ENCODE measurements at places on chromosomes 12 and 14.

GRCh38 chr12:99157946-99158345 is 489.6 kb upstream of the GARIN6 start:
- DNase-seq = no peak

DNA sequence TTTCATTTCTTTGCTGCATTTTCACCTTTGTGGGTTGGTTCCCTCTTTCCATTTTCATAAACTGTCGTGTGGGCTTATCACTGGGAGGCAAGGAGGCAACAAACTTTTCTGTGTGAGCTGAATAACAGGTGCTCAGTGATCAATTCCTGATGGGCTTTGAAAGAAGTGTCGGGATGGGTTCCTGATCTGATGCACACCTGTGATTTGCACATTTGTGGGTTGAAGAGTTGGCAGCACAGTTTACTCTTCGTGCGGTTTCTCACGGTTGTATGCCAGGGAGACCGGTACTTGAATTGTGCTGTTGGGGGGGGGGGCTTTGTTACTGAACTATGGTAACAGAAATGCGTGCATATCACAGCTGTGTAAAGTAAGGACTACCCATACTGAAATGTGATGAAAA is 16.0 kb upstream of the ASPG start:
- no peak for DNase-seq

DNA sequence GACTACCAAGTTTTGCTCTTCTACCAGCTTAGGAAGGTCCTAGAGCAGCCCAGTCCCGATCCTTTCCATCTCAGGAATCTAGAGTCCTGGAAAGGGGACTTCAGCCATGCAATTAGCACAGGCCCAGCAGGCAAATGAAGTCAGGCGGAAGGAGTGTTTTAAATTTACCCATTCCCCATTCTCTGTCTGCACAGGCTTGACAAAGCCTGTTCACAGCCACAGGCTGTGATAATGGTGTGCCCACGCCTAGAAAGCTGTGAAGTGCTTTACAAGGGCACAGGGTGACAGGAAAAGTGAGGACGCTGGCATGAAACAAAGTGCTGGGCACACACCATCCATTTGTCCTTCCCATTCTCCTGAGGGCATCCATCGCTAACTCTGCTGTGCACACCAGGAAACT is 79.0 kb downstream of the PITPNM2 start:
- no peak for DNase-seq

DNA sequence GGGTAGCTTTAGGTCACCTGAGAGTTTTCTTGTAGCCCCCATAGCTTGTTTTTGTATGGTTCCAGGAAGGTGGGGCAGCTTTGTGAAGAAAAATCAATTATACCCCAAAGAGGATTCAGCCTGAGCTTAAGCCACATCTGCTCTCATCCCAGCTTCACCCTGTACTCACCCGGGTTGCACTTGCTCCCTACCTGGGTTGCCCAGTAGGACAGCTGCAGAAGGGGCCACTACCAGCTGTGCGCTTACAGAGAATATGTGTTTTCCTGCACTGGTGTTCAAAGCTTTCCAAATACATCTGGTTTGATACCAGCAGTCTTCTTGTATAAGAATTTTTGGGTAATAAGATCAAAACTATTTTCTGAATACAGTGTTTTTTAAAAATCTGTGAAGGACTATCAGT is 3.0 kb upstream of the SLC38A1 start:
- DNase-seq = no peak

DNA sequence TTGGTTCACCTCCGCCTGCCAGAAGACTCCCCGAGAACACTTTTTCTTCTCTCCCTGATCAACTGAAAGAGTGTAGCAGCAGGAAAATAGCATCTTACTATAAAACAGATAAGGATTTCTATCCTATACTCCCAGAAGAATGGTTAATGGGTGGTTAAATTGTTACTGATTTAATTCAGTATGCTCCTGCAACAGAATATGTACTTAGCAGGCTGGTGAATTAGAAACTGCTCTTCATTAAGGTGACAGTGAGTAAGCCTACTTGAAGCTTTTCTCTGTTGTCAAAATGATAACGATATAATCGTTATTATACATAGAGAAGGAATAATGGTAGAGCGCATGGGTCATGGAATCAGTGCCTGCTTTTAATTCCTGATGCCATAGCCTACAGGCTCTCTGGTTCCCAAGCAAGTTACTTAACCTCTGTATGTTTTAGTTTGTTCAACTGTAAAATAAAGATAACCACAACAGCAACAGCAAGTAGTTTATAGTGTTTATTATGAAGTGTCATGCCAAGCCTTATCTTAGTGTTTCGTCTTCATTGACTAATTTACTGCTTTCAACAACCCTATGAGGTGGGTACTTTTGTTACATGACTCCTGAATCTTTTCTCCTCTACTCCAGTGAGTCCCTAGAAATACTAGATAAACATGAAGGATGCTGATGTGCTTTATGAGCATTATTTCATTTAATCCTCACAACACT is 392.6 kb downstream of the CCDC91 start:
- no peak for DNase-seq

- no peak for DNase-seq
Measured at GRCh38 chr14:96582411-96582961, 80.3 kb downstream of the PAPOLA start.

DNA sequence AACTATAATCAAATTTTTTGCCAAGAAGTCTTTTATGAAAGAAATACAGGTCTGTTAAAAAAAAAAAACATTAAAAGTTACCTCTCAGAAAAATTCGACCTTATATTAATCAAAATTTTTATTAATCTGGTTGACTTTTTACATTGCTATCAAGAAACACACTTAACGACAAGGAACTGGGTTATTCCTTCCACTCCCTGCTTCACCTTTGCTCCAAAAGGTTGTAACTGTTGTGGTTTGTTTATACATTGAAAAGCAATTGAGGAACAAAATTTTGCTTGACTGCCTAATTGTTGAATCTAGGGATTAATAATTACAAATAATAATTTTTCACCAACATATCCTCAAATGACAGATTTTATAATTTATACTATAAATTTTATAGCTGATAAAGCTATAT is 28.4 kb downstream of the TSPAN8 start:
- DNase-seq = no peak

DNA sequence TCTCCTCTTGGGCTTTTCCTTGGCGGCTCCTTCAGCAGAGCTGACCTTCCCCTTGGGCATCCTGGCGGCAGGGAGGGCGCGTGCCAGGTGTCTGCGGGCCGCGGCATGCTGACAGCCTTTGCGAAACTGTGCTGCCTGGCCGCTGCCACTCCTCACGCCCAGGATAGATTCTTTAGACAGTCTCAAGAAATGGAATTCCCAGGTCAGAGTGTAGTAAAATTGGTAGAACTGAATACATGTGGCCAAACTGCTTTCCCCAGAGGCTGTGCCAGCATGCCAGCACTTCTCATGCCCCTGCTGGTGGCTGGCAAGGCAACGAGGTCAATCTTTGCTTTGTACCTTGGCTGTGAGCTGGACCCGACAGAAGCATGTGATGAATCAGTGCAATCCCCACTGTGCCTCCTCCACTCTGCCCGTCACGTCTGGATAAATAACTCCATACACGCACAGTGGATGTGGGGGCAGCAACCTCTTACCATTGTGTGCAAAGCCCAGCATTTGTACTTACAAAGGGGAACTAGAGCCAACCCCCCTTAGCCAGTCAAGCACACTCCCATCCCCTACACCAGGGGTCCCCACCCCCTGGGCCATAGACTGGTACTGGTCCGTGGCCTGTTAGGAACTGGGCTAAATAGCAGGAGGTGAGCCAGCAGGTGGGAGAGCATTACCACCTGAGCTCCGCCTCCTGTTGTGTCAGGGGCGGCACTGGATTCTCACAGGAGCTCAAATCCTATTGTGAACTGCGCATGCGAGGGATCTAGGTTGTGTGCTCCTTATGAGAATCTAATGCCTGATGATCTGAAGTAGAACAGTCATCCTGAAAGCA is 90.9 kb downstream of the ACTN1 start:
- no peak for DNase-seq

DNA sequence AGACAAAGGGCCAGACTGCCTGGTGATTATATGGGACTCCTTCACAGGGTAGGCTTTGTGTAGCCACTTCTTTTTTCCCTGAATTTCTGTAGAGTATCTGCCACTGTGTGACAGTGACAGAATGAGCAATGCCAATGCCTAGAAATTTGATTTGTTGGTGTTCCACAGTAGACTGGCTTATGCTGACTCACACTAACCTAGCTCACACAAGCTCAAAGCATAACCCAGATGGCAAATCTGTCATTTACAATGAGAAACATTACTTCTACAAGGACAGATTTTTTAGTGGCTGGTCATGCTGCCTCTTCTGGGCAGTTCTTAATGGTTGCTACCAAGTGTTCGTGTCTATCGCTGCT is 15.9 kb downstream of the CFAP251 start:
- no peak for DNase-seq

DNA sequence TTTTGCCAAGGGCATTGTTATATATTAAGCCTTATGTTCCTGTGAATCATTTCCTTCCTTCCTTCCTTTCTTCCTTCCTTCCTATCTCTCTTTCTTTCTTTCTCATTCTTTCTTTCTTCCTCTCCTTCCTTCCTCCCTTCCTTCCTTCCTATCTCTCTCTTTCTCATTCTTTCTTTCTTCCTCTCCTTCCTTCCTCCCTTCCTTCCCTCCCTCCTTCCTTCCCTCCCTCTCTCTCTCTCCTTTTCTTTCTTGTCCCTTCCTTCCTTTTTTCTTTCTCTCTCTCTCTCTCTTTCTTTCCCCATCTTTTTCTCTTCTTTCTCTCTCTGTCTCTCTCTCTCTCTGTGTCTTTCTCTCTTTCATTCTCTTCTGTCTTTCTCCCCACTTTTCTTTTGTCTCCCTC is 226.6 kb downstream of the ETNK1 start:
- no peak for DNase-seq

GRCh38 chr14:68365228-68365627 is 427.6 kb downstream of the ZFP36L1 start:
- no peak for DNase-seq

DNA sequence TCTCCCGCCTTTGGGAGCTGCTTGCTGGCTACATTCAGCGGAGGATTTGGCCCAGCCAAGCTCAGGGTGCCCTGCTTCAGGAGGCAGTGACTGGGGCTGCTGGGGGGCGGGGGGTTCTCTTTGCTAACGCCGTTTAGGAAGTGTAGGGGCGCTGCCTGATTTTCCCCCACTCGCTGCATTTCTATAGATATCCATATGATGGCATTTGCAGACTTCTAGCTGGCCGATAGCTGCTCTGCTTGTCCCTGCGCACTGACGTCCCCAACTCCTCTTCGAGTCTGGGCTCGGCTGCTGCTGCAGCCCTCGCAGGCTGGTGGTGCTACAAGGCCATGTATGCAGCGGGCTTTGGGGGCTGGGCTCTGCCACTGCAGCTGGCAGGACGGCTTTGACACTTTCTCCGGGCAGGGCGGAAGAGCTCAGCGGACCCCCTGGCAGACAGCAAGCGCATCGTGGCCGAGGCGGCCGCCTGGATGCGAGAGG is 3.1 kb downstream of the LRFN5 start:
- no peak for DNase-seq

GRCh38 chr12:70309348-70309747 is 56.7 kb upstream of the KCNMB4 start:
- DNase-seq = no peak

DNA sequence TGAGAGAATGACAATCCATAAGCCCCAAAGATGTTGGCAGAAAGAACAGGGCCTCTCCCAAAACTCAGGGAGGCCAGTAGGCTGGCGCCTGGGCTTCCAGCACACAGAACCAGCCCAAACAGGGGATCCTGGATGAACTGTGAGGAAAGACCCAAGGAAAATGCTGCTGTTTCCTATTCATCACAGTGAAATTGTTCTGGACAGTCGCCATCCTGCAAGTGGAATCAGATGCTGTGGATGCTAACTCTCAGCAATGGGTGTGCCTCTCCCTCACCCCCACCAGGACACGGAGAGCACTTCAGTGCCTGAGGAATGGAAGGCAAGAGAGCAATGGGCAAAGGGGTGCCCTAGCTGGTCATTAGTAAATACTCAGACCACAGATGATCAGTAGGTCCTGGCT is 80.8 kb downstream of the ANO2 start:
- DNase-seq = no peak

GRCh38 chr12:103901518-103902173 is 28.6 kb upstream of the HSP90B1 start:
- no peak for DNase-seq

DNA sequence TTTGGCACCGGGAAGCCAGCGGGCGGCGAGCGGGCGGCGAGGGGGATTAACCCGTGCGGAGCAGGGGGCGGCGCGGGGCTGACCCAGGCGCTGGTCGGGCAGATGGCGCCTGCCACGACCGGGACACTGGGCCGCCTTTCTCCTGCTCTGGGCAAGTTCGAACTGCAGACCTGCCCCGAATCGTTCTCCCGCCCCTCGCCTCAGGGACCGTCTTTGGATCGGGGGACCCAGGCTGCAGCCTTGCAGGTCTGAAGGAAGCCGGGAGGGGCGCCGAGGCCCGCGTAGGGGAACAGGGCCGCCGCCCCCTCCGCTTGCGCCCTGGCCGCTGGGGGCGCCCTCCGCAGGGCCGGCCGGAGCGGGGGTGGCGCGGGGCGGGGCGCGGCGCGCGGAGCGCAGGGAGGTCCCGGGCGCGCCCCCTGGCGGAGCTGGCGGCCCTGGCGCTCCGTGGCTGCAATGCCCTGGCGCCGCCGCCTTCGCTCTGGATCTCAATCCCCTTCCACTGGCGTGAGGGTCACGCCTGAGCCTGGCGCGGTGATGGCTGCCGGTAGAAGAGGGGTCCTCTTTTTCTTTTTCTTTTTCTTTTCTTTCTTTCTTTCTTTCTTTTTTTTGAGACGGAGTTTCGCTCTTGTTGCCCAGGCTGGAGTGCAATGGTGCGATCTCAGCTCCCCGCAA is 449 bp upstream of the LTBP2 start:
- peak; percentile 54 for DNase-seq

- DNase-seq = no peak
Measured at GRCh38 chr12:122813310-122813713, 21.9 kb upstream of the HIP1R start.

DNA sequence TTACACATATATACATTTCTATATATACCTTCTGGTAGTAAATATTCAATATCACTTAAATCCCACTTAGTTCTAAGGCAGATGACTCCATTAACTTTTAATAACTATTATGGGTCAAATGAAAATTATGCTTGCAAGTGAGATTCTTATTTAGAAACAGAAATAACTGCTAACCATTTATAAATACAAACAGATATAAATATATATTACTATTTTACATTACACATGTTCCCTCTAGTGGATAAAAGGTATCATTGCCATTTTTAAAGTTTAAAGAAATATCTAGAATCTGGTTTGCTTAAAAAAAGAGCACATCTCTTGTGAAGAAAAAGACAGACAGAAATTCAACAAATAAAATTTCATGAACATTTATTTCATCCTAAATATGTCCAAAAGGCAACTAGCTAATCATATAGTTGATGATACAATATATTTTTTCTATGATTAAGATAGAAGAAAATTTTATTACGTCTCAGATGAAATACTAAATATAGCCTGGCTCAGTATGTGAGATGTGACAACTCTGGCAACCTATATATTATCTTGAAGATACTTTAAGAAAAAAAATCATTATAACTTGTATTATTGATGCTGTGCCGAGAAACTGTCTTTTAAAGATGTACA is 11.7 kb upstream of the RAD51AP1 start:
- no peak for DNase-seq

GRCh38 chr14:99981806-99982205 is 83.4 kb upstream of the EVL start:
- DNase-seq = no peak

GRCh38 chr14:95133282-95133681 is 24.0 kb downstream of the DICER1 start:
- DNase-seq = no peak
